ENCODE measurements at places on chromosomes 3 and 15.
A peak's percentile ranks its signal among the peaks of the same experiment; 100 is the strongest.

GRCh38 chr3:49754536-49754935 lies 30.8 kb upstream of the GMPPB start:
- no peak for DNase-seq

DNA sequence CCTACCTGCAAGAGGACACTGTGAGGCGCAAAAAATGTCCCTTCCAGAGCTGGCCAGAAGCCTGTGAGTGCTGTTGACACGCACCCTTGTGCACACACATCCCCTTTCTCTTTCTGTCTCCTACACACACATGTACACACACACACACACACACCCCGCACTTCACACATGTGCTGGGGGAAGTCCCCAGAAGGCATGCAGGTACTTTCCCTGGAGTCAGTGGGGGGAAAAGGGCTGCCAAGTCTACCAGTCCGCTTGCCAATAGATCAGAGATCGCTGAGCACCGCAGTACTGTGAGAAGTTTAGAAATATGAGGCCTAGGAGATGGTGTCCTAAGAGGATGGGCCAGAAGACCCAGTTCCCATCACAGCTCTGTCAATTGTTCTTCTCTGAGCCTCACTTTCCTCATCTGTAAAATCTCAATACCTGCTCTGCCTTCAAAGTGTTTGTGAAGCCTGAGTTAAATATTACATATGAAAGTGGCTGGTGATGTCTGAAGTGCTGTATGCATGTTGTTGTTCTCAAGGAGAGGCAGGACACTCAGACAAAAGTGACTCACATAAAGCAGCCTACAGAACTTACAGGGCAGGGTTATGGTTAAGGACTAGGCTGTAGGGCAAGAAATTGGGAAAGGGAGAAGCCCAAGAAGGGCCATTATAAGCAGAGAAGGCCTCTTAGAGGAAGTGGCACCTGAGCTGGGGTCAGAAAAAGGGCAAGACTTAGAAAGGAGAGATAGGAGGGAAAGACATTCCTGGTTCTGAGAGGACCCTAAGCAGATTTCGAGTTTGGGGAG lies 6.8 kb downstream of the IL17RE start:
- DNase-seq, result no peak

DNA sequence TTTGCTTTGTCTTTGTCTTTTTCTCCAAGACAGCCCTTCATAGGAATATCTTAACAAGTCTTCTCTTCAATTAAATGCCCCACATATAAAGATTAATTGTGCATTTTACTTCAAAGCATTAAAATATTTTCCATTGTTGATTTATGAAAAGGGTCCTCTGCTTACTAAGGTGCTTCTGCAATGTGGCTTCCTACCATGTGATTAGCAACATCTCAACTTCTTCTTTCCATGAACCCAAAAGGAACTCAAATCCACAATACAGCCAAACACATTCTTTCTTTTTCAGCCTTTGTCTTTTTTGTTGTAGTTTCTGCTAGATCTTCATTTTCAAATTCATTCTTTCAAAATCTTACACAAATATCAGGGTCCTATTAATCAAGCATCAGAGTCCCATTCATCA lies 309.2 kb downstream of the NSUN3 start:
- no peak for DNase-seq

- DNase-seq, result no peak
Observed at GRCh38 chr3:121654493-121655385, 6.0 kb downstream of the HCLS1 start.

DNA sequence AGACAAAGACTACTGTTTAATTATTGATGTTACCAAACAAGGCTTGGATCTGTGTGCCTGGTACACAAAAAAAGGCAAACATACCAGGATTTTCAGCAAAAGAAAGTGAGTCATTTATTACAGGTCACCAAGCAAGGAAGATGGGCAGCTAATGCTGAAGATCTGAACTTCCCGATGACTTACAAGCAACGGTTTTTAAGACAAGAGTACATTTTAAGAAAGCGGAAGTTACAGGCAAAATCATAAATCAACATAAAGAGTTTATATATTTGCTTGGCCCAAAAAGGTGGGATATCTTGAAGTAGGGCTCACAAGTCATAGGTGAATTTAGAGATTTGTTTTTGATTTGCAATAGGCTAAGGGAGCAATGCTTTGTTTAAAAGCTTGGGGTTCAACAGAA lies 125.4 kb upstream of the SPATA16 start:
- DNase-seq, result no peak

GRCh38 chr3:64255741-64256340 lies 30.6 kb upstream of the PRICKLE2 start:
- DNase-seq, result no peak

DNA sequence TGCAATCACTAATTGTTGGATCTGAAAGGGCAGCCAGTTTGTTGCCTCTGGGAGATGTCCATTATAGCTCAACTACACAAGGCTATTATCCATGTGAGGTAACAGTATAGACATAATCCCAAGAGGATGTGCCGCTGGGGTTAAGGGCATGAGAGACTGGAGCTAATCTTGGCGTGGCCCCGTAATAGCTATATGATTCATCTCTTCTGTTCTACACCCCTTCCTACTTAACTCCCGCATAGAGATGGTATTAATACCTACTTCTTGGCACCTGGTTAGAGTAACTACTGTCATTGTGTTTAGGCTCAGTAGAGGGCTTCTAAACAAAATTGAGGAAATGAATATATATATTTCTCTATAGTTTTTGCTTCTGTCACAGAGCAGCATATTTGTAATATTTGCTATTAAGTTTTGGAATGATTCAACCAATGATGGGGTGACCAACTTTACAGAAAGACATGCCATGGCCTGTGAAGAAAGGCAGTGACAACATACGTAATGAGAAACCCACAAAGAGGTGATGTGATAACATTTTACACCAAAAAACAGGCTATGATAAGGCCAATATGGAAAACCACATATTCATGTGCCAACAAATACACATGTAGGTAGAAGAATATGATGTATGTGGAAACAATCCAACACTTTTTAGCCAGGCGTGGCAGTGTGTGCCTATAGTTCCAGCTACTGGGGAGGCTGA lies 76.8 kb upstream of the DPH6 start:
- DNase-seq, result no peak

GRCh38 chr3:64681015-64681414 lies 6.8 kb downstream of the ADAMTS9 start:
- no peak for DNase-seq

DNA sequence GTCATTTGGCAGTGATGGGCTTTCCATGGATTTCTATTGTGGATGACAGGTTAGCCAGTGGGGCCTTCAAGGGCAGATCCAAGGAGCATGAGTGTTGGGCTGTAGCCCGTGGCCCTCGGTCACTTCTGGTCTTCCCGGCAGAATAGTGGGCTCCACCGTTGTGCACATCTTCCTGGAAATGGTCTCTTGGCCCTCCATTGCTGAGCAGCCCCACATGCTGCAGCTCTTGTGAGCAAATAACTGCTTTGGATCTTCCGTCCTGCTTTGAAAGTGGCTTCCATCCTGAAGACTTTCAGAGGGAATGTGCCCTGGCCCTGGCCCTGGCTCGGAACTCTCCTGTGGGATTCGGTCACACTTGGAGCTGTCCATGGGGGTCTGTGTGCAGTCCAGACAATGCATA lies 102.8 kb downstream of the SNRPN start:
- no peak for DNase-seq

- DNase-seq, result no peak
Observed at GRCh38 chr3:34020726-34021680, 222.6 kb downstream of the PDCD6IP start.

- no peak for DNase-seq
Observed at GRCh38 chr3:192902549-192902948, 15.1 kb downstream of the MB21D2 start.

GRCh38 chr15:91609231-91609630 lies 244.3 kb upstream of the SLCO3A1 start:
- DNase-seq, result no peak

DNA sequence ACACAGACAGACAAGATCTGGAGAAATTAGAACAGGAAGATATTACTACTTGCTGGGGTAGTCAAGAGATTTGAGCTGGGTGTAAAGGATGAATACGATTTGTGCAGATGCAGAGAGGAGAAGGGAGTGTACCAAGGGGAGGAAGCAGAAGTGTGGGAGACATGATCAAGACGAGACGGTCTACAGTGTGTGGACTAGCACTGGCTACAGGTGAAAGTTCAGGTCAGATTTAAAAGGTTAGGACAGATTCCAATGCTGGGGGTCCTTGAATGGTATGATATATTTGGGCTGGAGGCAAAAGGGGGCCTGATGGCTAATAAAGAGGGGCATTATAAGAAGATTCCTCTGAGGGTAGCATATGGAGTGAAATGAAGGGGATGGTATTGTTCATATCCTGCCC lies 12.1 kb downstream of the LDHAL6B start:
- no peak for DNase-seq

DNA sequence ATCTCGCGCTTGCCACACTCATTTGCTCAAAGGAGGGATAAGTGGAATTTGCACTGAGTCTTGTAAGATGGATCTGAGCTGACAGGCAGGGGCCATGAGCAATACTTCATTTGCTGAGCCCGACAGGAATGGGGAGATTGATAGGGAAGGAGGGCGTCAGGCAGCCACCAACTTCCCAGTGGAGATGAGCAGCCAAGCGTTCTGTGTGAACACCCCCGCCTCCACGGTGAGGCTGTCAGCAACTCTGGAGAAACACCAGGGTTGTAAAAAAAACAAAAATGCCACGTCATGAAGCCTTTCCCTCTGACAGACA lies 36.8 kb downstream of the TLE3 start:
- DNase-seq, result no peak

- no peak for DNase-seq
Observed at GRCh38 chr15:31362886-31363285, 36.3 kb downstream of the KLF13 start.

GRCh38 chr3:78003090-78003489 lies 963.2 kb downstream of the ROBO2 start:
- no peak for DNase-seq

DNA sequence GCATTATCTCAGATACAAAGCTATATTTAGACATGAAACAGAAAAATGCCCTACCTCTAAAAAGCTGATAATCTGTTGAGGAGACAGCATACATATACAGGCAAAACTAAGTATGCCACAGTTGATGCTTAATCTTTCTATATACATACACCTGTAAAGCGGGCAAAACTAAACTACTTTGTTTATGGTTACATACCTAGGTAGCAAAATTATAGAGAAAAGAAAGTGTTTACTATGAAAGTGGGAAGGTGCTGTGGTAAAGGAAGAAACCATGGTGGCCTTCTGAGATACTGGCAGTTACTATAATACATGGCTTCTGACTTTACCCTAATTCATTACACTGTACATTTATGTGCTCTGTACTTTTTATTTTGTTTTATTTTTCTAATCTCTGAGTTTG lies 36.0 kb upstream of the NR1I2 start:
- DNase-seq, result no peak

GRCh38 chr3:17749281-17749680 lies 6.8 kb upstream of the TBC1D5 start:
- DNase-seq, result no peak

DNA sequence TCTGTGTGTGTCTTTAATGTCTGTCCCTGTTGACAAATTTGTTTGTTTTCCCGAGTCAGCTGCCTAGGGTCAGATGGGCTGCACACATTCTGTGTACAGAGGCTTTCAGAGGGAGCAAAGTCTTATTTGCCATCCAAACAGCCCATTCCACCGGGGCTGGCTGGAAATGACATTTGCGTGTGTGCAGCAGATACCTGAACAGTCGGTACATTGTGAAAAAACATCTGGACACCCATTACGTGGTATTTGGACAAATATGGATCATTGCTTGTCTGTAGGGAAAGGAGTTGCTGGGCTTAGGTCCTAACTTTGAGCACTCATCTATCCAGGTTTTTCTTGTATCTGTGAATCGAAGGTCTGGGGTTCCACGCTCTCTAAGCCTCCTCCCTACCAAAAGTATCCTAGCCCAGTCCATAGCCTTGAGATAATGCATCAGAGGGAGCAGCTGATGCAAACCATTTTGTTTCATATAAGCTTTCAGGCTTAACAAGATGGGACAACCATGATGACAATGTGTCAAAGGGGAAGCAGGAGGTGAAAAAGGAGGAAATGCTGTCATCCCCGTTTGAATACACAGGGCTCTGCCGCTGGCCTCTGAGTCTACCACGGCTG lies 22.2 kb upstream of the CMTM8 start:
- no peak for DNase-seq

DNA sequence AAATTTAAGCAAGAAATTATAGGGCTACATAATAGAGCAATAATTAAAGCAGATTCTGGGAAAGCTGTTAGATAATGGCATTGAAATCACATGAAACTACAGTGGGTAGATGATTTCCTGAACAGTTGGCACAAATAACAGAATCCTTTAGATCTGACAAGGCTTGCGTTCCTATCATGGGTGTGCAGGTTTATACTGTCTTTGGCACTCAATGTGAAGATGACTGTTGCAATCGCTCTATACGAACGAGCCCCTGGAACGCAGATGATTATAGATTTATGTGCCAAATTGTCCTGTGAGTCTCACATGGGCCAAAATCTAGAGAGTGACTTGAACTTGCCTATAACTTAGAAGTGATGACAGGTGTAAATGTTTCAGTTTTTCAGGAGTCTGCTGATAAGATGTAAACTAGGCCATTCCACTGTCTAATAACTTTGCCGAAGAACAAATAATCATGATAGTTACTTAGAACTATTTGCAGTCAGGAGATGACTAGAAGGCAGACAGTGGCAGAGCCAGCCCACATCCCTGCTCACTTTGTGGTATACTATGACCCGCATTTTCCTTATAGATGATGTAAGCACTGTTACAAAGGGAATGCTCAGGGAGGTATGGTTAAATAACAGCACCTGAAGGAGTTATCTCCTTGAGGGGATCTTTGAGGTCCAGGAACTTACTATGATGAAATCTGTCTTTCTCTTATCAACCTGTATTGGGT lies 30.5 kb upstream of the TRPC1 start:
- DNase-seq, result no peak

DNA sequence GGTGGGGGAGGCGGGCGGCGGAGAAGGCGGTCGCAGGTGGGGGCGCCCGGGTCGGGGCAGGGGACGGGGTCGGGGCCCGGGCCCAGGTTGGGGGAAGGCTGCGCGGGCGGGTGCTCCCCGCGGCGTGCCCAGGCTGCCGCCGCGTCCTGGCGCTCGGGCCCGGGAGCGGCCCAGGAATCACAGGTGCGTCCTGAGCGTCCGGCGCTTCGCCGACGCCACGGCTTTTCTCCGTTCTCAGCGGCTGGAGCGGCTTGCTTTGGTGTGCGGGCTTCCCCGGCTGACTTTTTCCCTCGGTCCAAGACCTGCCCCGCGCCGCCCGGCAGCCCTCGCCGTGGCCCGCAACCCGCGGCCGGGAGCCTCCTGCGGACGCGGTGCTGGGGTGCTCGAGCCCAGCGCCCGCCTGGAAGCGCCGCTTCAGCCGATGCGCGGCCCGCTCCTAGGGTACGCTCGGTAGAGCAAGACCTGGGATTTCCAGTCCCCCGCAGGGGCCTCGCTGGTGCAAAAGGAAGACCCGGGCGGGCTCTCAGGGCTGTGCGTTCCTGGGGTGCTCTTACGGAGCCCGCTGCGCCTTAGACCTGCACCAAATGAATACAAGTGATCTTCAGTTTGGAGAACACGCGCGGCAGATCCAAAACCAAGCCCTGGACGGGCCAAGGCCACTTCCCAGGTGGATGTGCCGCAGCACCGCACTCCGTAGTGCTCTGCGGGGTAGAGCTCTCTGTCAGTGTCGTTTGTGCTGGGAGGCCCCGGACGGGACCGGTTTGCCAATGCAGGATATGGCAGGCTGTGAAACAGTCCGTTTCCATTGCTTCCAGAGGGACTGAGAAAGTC lies 639 bp downstream of the NIPA1 start:
- DNase-seq, result peak; percentile 30

All from stimulated activated CD4-positive, alpha-beta T cell treated with anti-CD3 and anti-CD28 coated beads, Interleukin-4, amount 100 ng/mL, for 1 hour (primary cell).